NCI-H1048 (cell line): ENCODE measurements at places on chromosomes 16 and 17.

- no peak for DNase-seq
These were observed 458 bp downstream of the SLC12A4 start for GRCh38 chr16:67967958-67968399.

GRCh38 chr16:49749816-49750215 lies 106.1 kb downstream of the ZNF423 start:
- no peak for DNase-seq

GRCh38 chr16:73350707-73351452 lies 303.0 kb upstream of the ZFHX3 start:
- no peak for DNase-seq

DNA sequence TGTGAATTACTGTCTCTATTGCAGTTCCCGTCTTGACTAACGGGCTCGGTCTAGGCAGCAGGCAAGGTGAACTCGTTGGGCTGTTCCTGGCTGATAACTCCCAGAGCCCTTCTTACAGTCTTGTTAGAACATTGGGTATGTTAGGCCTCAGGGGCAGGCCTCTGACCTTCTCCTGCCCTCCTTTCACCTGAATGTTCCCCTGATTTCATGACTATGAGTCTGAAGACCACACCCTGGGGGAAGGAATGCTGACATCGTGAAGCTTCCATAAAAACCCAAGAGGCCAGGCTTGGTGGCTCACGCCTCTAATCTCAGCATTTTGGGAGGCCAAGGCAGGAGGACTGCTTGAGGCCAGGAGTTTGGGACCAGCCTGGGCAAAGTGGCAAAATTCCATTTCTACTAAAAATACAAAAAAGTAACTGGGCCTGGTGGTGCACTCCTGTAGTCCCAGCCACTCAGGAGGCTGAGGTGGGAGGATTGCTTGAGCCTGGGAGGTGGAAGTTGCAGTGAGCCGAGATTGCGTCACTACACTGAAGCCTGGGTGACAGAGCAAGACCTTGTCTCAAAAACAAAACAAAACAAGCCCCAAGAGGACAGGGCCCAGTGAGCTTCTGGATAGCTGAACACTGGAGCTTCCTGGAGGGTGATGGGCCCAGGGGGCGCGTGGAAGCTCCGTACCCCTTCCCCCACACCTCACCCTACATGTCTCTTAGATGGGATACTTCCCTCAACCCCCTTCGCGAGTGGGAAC lies 47.8 kb upstream of the FBXO47 start:
- no peak for DNase-seq

GRCh38 chr17:7023576-7024401 lies 939 bp downstream of the BCL6B start:
- peak; percentile 77 for DNase-seq

DNA sequence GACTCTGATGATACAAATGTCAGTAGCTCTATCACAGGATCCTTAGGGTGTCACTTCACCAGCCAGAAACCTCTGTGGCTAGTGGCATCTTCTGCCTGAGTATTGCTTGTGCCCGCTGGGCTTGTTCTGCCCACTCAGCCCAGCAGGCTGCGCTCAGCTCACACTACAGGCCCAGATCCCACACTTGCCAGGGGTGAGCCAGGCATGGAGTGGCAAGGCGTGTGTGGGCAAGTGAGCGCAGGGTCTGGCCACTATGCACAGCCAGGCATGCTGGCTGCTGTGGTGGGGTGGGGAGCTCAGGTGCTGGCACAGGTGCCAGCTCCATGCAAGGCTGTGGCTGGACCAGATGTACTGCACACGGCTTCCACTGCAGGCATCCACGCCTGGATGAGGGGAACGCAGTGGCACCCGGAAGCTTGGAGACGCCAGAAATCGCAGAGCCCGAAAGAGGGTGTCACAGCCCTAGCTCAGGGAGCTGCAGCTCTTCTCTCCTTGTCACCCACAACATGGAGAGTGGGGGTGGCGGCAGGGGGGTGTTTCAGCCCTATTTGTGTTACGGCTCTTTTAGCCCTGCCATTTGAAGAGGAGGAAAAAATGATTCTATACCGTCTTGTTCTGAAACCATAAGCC lies 10.2 kb downstream of the CFAP97D1 start:
- DNase-seq = no peak

DNA sequence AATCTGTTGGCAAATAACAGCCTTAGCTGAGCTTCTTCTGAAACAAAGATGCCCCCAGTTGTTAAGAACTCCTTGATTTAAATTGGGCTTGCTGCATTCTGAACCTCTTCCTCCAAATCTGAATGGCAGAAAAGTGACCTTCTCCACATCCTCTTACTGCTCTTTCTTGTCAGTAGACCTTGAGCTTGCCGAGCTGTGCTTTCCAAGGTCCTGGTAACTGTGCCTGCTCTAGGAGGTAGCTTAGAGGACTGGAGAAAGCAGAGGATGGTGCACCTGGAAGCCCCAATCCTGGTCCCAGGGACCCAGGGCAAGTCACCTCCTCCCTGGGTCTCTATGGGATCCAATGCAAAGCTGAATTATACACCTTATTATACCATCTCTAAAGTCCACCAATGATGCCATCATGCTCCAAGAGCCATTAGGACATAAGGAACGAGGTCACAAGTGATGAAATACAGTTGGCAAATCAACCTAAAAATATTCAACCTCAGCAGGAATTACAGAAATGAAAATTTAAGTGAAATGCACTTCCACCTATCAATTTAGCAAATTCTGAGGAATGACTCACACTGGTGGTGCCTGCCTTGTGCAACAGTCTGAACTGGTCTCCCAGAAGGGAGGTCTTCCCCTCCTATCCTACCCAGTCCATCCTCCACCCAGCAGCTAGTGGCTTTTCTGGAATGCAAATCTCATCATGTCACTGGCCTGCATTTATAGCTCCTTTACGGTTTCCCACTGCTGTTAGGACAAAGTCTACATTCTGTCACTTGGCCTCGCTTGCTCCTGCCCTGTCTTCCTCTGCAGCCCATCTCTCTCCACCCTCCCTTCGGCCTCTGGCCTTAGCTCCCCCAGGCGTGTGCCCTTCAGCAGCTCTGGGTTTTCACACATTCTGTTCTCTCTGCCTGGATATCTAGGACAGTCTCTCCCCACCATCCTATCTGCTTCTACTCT lies 36.6 kb downstream of the TOM1L2 start:
- no peak for DNase-seq

GRCh38 chr17:45035848-45036247 lies 15.6 kb downstream of the DCAKD start:
- DNase-seq = no peak

- DNase-seq = no peak
These were observed 5.0 kb downstream of the MLLT6 start for GRCh38 chr17:38709864-38710603.

GRCh38 chr17:66677201-66677981 lies 157.5 kb upstream of the CACNG5 start:
- no peak for DNase-seq

- DNase-seq = no peak
These were observed at the start of gene KREMEN2 for GRCh38 chr16:2963723-2964474. TSS of gene KREMEN2 (plus strand) at chr16:2964275. CDS start at chr16:2964521, 246 bp downstream.

- no peak for DNase-seq
These were observed 112.2 kb downstream of the VPS53 start for GRCh38 chr17:602436-602835.

DNA sequence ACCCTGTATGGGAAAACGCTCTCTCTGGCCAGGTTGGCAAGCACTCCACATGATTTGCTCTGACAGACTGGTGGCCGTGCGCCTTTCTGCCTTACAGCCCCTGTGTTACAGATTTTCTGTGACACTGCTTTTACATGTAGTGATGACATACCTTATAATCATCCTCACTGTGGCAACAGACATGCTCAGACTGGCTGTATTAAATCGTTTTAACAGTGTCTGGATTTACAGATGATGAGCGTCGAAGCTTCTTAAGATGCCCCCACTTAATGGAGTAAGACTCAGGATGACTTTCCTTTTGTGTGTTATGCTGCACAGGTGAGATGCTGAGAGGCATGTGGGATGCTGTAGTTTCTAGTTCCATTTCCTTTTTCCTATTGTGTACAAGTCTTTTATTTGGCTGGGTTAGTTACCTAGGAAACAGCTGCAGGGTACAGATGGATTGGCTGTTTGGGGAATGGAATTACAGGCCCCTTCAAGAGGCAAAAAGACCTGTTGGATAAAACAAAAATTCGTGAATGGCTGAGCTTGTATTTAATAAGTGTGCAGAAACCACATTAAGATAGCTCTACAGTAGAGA lies 20.9 kb upstream of the VWA3A start:
- DNase-seq = no peak

DNA sequence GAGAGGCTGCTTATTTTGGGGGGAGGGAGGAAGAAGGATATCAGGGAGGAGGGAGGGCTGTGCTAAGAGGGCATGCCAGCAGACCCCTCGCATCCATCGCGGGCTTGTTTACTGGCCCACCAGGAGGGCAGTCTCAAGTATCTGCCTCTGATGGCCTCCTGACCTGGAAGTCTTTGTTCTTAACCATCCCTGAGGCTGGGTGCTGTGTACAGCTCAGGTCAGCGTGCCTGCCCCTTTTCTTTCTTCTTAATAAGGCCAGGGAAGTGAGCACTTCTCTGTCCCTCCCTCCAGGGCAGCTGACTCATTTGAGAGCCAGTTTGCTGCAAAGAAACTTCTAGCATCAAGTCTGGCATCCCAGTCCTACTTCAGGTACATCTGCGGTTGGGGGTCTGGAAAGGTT lies 157.0 kb downstream of the CCDC182 start:
- DNase-seq = no peak

DNA sequence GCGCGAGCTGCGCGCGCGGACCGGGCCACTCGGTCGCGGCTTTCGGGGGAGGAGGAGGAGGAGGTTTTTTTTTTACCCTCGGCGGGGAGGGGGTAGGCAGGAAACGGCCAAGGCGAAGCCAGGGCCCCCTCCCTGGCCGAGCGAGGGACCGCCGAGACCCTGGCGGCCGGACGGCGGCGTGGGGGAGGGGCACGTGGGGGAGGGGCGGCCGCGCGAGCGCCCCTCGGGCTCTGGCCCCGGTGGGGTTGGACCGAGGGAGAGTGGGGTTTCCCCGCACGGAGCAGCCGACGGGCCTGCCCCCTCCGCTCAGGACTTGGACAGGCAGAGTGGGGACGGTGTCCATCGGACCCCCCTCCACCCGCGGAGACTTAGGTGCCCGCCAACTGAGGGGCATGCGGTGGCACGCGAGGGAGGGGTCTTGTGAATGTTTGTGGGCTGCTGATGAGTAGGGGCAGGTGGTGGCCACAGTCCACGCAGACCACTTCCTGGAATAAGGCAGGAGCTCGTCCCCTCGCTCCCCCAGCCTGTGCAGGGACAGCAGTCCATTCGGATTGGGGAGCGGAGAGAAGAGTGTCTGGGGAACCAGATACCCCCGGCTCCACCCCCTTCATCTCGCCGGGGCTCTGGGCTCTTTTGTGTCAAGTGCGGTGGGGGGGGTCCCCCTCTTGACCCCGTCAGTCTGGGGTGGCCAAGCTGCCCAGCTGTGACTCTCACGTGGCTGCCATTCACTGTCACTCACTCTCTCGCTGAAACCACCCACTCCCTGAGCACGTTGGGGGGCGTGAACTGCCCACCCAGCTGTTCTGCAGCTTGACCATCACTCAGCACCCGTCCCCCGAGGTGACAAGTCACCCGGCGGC lies 3.0 kb upstream of the CHD3 start:
- no peak for DNase-seq

- no peak for DNase-seq
These were observed 16.2 kb upstream of the SEZ6 start for GRCh38 chr17:29022074-29022473.

DNA sequence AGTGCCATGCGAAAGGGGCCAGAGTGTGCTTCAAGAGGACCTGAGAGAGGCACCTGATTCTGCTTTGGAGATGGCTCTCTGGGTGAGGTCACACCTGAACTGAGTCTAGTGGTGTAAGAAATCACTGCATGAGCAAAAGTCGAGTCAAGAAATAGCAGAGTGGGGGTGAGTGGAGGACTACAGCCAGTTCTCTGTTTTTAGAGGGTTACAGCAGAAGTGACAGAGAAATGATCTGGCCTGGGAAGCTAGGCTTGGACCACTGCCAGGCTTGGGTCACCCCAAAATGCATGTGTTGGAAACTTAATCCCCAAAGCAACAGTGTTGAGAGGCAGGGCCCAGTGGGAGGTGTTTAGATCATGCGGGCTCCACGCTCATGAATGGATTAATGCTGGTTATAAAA lies 312.0 kb downstream of the CBLN1 start:
- no peak for DNase-seq

DNA sequence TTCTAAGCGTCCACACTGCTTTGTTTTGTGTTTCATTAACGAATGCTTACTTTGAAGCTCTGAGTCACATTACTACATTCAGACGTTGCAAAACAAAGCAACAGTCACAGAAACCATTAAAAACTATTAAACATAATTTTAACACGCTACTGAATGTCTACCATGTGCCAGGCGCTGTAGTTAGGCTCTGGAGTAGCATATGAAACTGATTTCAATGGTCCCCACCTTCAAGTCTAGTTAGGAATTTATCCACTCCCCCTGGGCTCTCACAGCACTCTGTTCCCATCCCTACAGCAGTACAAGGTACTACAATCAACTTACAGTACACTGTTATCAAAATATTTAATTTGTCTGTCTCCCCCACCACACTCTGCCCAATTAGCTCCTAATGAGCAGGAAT lies 631 bp downstream of the UTP6 start:
- DNase-seq = no peak

- DNase-seq = no peak
These were observed 77.7 kb upstream of the CLEC3A start for GRCh38 chr16:77944631-77945030.

DNA sequence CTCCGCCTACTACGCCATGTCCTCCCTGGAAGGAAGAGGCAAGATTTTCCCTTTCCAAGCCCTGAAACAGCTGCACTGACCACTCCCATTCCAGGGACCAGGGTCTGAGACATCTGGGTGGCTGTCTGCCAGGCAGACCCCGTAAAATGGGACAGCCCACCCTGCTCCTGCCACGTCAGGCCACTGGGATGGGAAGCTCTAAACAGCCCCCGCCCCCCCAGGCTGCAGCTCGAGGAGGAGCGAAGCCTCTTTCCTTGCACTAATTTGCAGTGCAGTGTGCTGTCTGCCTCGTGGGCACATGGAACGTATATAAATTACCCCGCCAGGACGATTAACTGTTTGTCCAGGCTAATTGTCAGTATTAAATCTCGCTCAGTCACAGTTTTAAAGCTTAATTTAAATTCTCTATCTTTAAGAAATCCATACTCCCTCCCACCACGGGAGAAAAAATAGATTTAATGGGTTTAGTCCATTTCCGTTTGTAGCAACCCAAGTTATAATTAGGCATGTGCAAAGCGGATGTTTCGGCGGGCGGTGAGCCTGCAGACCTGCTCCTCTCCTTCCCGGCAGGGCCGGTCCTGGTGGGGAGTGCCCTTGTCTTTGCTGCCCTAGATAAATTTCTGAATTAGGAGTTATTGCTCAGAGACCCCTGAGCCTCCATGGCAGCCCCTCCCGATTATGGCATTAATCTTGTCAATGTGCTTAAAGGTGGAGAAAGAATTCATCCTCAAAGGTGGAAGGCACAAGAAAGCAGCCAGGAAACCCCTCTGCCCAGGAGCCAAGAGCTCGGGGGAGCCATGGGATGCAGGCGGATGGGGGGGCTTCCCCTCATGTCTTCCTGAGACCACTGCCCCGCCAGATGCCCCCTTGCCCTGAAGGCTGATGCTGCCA lies 268.0 kb upstream of the TNRC6C start:
- DNase-seq = no peak
